Muscle of arm (tissue), 14 donors: ENCODE measurements at places on chromosomes 1 and 21.

DNA sequence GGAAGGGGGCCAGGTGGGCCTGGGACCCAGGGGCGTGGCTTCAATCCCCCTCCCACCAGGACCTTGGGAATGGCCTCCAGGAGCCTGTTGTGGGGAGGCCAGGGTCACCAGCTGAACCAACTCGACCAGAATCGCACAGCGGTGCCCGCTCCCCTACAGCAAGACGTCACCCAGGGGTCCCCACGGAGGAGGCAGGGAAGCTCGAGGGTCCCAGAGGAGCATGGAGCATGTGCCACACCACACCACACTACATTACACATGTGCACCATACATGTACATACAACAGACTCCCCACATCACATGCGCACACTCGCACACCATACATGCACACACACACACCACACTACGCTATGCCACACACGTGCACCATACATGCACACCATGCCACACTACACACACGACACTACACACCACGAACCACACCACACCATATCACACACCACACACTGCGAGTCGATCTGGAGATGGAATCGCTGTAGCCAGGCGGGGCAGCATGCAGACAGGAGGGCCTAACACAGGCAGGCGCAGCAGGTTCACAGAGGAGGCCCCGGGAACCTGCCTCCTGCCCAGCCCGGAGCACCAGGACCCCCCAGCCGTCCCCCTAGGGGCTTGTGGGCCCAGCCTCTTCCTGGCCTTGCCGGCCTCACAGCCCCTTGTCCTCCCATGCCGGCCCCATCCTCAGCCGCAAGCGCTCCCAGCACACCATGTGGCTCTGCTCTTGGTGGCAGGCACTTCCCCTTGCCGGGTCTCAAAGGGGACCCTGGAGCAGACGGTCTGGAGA is 596 bp downstream of the ITGB2 start:
- DNase-seq, result no peak

- no peak for DNase-seq
Observed at GRCh38 chr21:35206141-35207125, 157.3 kb upstream of the RUNX1 start.

DNA sequence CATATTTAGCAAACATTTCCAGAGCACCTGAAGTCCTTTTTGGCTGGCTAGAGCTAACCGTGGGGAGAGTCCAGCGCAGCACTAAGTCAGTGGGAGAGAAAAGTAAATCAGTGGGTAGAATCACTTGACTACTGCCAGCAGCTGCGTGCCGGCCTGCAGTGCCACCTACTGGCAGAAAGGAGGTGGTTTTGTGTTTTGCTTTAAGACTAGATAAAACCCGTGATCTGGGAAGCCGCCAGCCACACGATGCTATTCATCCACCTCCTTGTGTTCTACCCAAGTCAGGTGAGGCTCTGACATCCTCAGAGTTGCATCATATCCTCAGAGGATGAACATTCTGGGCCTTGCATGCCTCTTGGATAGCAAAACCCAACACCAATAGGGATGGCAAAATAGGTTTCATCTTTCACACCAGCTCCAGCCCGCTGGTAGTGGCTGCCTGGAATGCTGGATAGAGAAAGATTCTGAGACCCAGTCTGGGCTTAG is 14.1 kb upstream of the HEYL start:
- DNase-seq, result peak; percentile 85

- no peak for DNase-seq
Observed at GRCh38 chr1:30201015-30201414, 522.4 kb downstream of the MATN1 start.
